ENCODE measurements at places on chromosomes 16 and 17. TPM values are rescaled to one million over a fixed set of nuclear protein-coding genes. Genes with fewer than 3 reads are reported as not detected.

DNA sequence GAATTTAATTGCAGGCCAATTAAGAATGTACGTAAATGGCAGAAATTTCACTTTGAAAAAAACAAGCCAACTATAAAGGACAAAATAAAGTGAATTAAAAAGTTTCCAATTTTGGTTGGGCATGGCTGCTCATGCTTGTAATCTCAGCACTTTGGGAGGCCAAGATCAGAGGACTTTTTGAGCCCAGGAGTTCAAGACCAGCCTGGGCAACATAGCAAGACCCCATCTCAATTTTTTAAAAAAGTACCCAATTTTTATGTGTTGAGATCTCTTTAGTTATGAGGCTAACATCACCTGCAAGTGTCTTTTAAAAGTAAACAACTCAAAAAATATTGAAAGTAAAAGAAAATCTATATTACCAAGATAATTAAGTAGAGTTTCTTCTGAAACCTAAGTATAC is 25.9 kb downstream of the GNA13 start:
- H3K27ac ChIP-seq: no peak overlapping the region
- H3K4me1 ChIP-seq: peaks cover 28% of the 10 kb centered on the region
- no peak overlapping the region for H3K4me3 ChIP-seq
- no peaks in the 10 kb centered on the region for H3K27me3 ChIP-seq
- peaks cover 4% of the 10 kb centered on the region for H3K36me3 ChIP-seq

DNA sequence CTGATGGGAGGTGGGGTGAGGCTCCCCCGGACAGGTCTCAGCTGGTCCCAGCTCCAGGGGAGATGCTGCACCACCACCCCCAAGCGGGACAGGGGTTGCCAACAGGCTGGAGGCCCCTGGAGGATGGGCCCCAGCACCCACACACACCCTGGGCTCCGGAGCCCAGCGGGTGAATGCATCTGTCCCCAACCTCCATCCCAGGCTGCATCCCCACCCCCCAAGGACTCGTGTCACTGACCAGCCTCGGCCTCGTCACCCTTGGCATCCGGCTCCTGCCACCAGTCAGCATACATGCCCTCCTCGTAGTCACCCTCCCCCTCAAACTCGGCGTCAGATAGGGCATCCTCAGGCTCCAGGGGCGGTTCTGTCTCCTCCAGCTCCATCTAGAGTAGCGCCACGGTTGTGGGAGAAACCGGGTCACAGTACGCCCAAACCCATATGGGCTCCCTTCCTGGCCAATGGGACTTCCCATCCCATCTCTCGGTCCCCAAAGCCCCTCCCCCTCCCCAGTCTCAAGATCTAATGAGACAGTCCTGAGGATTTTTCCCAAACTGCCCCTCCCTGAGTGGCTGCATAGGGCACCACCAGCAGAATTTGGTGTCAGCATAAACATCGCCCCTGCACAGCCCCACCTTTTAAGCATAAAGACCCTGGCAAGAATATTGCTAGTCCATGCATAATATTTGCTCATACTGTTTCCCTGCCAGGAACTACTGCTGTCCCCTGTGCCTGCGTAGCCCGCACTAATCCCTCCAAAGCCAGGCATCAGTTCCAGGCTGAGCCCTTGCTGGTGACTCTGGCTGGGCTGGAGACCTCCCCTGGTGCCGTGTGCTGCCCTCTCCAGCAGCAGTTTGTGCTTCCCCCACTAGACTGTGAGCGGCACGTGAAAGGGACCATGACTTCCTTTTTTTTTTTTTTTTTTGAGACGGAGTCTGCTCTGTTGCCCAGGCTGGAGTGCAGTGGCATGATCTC is 8.4 kb downstream of the P3H4 start:
- H3K27me3 ChIP-seq: no peaks in the 10 kb centered on the region
- peaks cover 8% of the 10 kb centered on the region for H3K36me3 ChIP-seq
- no peak overlapping the region for H3K4me3 ChIP-seq
- no peak for DNase-seq
- peaks cover 12% of the 10 kb centered on the region for H3K4me1 ChIP-seq

DNA sequence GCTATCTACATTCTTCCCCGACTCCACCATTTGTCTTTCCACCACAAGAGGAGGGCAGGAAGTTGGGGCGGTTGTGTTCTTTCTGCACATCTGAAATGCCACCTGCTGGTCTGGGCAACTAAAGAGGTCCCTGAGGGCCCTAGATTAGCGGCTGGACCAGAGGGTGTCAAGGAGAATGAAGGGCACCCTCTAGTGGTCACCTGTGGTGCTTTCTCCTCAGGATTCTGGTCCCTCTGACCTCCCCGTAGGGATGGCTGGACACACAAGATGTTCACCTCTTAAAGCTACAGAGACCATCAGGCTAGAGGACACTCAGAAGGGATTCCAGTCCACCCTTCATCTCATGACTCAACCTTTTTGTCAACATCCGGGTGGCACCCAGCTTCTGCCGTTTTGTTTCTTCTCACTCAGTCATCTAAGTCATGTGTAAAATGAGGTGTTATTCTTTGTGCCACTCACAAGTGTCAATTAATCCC is 2.9 kb upstream of the SCIMP start:
- H3K27ac ChIP-seq: no peak overlapping the region
- H3K4me1 ChIP-seq: no peaks in the 10 kb centered on the region
- no peak overlapping the region for H3K4me3 ChIP-seq
- H3K27me3 ChIP-seq: no peaks in the 10 kb centered on the region
- DNase-seq: no peak
- H3K36me3 ChIP-seq: peaks cover 1% of the 10 kb centered on the region

GRCh38 chr17:27575912-27576252 is 55.1 kb upstream of the LGALS9 start:
- peaks cover 2% of the 10 kb centered on the region for H3K36me3 ChIP-seq
- no peak overlapping the region for H3K4me3 ChIP-seq
- H3K4me1 ChIP-seq: peaks cover 86% of the 10 kb centered on the region
- H3K27ac ChIP-seq: peak overlapping the region; percentile 9

DNA sequence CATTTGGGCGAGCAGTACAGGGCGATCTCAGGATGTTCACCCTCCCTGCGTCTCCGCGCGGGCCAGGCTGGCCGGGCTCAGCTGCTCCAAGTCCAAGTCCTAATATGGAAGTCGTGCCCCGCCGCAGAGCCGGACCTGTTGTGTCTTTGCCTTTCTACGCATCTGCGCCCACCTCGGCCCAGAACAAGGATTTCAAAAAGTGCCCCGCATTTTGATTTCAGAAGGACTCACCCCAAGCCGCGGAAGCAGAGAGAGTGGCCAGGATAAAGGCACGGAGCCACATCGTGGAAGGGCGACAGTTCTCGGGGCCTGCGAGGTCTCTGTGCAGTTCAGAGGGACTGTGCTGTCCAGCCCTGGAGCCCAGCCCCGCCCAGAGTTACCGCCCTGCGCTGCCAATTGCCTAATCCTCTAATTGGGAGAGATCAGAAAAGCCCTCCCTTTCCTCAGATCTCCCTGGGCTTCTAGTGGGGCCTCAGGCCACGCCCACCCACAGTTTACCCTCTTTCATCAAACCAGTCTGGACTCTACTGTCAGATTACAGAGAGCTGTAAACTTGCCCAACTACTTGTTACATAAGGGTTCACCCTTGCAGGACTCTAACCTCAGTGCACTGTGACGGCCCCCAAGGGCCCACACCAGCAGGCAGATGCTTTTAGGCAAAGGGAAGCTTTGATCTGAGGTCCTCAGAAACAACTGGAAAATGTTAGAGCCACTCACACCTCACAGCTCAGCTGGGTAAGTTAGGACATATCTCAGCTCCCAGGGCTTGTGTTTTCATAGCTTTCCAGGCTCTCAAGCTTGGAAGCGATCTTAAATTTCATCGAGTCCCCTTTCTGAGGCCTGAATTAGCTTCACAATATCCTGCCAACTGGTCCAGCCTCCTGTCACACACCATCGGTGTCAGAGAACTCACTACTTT is at the start of gene CES1:
Gene CES1, minus strand, starts transcription at position 324 of the 919 bp plus-strand sequence. Its CDS starts 41 bp downstream, at position 283.
- H3K4me1 ChIP-seq: no peaks in the 10 kb centered on the region
- peaks cover 14% of the 10 kb centered on the region for H3K27me3 ChIP-seq
- no peak within 1 kb of the TSS for H3K27ac ChIP-seq

GRCh38 chr17:17494870-17495535 is 1.2 kb downstream of the RASD1 start:
- H3K4me3 ChIP-seq: peak overlapping the region; percentile 75
- H3K4me1 ChIP-seq: peaks cover 12% of the 10 kb centered on the region
- H3K27me3 ChIP-seq: peaks cover 2% of the 10 kb centered on the region

The SLC5A11 gene
- total RNA-seq: not detected

DNA sequence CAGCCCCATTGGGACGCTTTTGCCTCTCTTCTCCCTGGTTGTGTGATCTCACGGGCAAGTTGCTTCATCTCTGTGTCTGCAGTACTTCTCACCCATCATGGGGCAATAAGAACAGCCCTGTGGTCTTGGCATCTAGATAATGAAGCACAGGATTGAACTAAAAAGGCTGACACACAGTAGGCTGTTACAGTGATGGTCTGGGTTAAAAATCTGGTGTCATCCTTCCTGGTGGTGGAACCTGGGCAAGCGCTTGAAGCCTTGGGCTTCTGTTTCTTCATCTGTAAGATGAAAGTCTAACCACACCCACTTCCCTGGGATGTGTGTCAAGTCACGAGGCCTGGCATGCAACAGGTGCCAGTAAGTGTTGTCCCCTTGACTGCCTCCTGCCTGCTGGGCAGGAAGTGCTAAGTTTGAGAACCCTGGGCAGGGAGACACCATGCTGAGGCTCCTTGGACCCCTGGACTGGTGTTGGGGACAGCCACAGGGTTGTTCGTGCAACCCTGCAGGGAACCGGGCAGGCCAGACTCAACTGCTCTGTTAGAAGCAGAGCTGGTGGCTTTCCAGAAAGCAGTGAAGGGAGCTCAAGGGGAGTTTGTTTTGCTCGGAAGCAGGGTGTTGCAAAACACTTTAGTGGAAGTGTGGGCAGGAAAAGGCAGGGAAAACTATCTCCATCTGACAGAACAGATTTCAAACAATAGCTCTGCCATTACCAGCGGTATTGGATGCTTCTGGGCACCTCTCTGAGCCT is 5.9 kb upstream of the MAP2K3 start:
- H3K27ac ChIP-seq: no peak overlapping the region
- no peaks in the 10 kb centered on the region for H3K36me3 ChIP-seq
- no peaks in the 10 kb centered on the region for H3K27me3 ChIP-seq
- no peak overlapping the region for H3K4me3 ChIP-seq
- no peak for DNase-seq

The EVPL gene
- not detected for total RNA-seq

- DNase-seq: no peak
- peaks cover 37% of the 10 kb centered on the region for H3K4me1 ChIP-seq
- H3K36me3 ChIP-seq: no peaks in the 10 kb centered on the region
These were observed 54.7 kb downstream of the CBFA2T3 start for GRCh38 chr16:88922114-88922825.

DNA sequence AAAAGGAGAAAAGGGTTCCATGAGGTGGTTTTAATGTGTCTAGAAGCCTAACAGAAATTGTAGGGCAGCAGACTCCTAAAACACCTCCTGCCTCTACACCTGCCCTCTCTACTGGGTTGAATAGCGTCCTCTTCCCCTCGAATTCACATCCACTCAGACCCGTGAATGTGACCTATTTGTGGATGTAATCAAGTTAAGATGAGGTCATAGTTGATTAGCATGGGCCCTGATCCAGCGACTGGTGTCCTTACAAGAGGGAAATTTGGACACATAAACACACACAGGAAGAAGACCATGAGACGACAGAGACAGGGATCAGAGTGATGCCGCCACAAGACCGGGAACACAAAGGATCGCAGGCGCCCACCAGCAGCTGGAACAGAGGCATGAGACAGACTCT is 13.5 kb downstream of the CD300LF start:
- no peaks in the 10 kb centered on the region for H3K4me1 ChIP-seq
- H3K27me3 ChIP-seq: peaks cover 49% of the 10 kb centered on the region
- H3K4me3 ChIP-seq: no peak overlapping the region
- DNase-seq: no peak

- H3K4me3 ChIP-seq: peak overlapping the region; percentile 88
- H3K27me3 ChIP-seq: no peaks in the 10 kb centered on the region
- peak overlapping the region; percentile 87 for H3K27ac ChIP-seq
- no peak for DNase-seq
These were observed 1.1 kb upstream of the ZNF747 start for GRCh38 chr16:30535777-30536190.

- no peaks in the 10 kb centered on the region for H3K27me3 ChIP-seq
- H3K4me3 ChIP-seq: no peak overlapping the region
- no peak overlapping the region for H3K27ac ChIP-seq
- H3K36me3 ChIP-seq: no peaks in the 10 kb centered on the region
These were observed 486.7 kb downstream of the MAF start for GRCh38 chr16:79113826-79114225.

- no peaks in the 10 kb centered on the region for H3K27me3 ChIP-seq
- peaks cover 30% of the 10 kb centered on the region for H3K4me1 ChIP-seq
- DNase-seq: no peak
These were observed 453 bp upstream of the WFIKKN1 start for GRCh38 chr16:630249-630814.

The CCDC40 gene
- 5.8 TPM for total RNA-seq

GRCh38 chr16:55539049-55539448 is 27.4 kb upstream of the CAPNS2 start:
- peaks cover 29% of the 10 kb centered on the region for H3K4me1 ChIP-seq
- H3K4me3 ChIP-seq: no peak overlapping the region
- H3K27me3 ChIP-seq: no peaks in the 10 kb centered on the region
- H3K36me3 ChIP-seq: peaks cover 2% of the 10 kb centered on the region
- DNase-seq: no peak

The CFAP97D1 gene
- total RNA-seq: not detected

DNA sequence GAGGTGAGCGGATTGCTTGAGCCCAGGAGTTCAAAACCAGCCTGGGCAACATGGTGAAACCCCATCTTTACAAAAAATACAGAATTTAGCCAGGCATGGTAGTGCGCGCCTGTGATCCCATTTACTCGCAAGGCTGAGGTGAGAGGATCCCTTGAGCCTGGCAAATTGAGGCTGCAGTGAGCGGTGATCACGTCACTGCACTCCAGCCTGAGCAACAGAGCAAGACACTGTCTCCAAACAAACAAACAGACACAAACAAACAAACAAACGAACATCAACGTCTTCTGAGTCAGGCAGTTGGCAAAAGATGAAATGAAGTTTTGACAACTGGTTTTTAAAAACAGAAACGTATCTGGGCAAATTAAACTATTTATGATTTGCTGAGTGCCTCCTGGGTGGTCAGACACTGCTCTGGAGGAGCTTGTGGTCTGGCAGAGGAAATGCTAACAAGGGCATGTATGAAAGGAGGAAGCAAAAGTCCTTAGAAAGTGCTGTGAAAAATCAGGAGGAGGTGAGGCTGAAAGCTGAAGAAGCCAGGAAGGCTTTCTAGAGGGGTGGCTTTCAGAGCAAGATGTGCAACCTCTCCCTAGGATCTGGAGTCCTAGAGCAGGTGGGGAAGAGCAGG is 10.2 kb upstream of the KRT20 start:
- no peaks in the 10 kb centered on the region for H3K4me1 ChIP-seq
- DNase-seq: no peak
- peaks cover 3% of the 10 kb centered on the region for H3K36me3 ChIP-seq
- H3K27ac ChIP-seq: no peak overlapping the region
- H3K27me3 ChIP-seq: peaks cover 37% of the 10 kb centered on the region
